Activated CD4-positive, alpha-beta T cell treated with anti-CD3 and anti-CD28 coated beads, Interleukin-2, amount 10 ng/mL, durations not matched to agents 24 days and 14 days (primary cell): ENCODE measurements at places on chromosomes 3 and 15. TPM values are rescaled to one million over a fixed set of nuclear protein-coding genes. Genes with fewer than 3 reads are reported as not detected.

GRCh38 chr15:56040081-56041035 lies 46.9 kb upstream of the NEDD4 start:
- H3K27ac ChIP-seq = no peak overlapping the region
- H3K36me3 ChIP-seq = peaks cover 9% of the 10 kb centered on the region
- peaks cover 30% of the 10 kb centered on the region for H3K4me1 ChIP-seq
- H3K27me3 ChIP-seq = no peaks in the 10 kb centered on the region
- H3K4me3 ChIP-seq = no peak overlapping the region

The NLGN1 gene
- total RNA-seq = not detected in 2 replicates

The AMT gene
- total RNA-seq = 2.6 and 3.7 TPM in 2 replicates

DNA sequence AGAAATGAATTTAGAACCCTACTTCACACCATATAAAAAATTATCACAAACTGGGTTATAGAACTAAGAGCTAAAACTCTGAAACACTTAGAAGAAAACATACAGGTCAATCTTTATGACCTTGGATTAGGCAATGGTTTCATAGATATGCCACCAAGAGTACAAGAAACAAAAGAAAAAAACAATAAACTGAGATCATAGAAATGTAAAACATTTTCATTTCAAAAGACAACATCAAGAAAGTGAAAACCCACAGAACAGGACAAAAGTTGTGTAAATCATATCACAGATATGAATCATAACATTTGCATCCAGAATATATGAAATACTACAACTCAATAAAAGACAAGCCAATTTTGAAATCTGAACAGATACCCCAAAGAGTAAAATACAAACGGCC lies 72.4 kb downstream of the TBL1XR1 start:
- no peak for DNase-seq
- no peaks in the 10 kb centered on the region for H3K27me3 ChIP-seq
- H3K36me3 ChIP-seq = peaks cover 52% of the 10 kb centered on the region

GRCh38 chr15:60520825-60521368 lies 42.0 kb upstream of the ICE2 start:
- peak; percentile 93 for DNase-seq
- peak overlapping the region; percentile 8 for H3K4me3 ChIP-seq
- peaks cover 36% of the 10 kb centered on the region for H3K4me1 ChIP-seq
- H3K36me3 ChIP-seq = peaks cover 36% of the 10 kb centered on the region
- peak overlapping the region; percentile 59 for H3K27ac ChIP-seq

DNA sequence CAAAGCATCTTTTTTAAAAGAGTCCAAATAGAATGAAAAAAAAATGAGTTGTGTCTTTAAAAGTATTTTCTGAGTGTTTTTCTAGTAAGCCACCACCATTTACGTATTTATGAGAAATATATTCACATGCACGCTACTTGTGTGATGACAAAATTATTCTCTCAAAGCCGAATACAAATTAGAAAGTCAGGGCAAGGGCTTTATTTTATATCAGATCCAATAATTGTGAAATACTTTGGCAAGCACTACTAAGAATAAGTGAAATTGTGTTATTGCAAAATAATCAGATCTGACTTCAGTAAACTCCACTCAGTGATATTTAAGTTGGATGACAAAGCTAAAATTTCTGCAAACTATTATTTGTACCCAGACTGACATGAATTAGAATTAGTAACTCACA lies 589.3 kb upstream of the KCNMB2 start:
- no peak overlapping the region for H3K4me3 ChIP-seq
- H3K27me3 ChIP-seq = no peaks in the 10 kb centered on the region
- H3K36me3 ChIP-seq = peaks cover 2% of the 10 kb centered on the region
- H3K27ac ChIP-seq = no peak overlapping the region
- no peak for DNase-seq

The SOX14 gene
- total RNA-seq = not detected in 2 replicates

DNA sequence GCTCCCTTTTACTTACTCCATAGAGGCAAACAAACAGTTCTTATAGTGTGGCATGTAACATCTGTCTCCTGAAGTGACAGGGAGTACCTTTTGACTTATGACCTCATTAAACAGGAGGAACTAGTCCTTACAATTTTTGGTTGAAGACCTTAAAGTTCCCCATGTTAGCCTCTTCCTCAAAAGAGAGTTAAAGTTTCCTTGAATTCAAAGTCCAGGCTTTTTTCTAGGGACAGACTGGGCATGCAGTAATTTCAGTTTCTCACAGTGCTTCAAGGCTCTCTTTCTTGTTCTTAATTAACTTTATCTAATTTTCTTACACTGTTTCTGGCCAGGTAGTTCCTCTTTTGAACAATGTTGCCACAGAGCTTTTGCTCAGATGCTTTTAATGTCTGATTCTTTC lies 12.1 kb downstream of the GOLM2 start:
- no peak overlapping the region for H3K4me3 ChIP-seq
- H3K4me1 ChIP-seq = peaks cover 25% of the 10 kb centered on the region
- peaks cover 13% of the 10 kb centered on the region for H3K36me3 ChIP-seq
- no peaks in the 10 kb centered on the region for H3K27me3 ChIP-seq
- no peak for DNase-seq

The SCAANT1 gene
- not detected in 2 replicates for total RNA-seq

DNA sequence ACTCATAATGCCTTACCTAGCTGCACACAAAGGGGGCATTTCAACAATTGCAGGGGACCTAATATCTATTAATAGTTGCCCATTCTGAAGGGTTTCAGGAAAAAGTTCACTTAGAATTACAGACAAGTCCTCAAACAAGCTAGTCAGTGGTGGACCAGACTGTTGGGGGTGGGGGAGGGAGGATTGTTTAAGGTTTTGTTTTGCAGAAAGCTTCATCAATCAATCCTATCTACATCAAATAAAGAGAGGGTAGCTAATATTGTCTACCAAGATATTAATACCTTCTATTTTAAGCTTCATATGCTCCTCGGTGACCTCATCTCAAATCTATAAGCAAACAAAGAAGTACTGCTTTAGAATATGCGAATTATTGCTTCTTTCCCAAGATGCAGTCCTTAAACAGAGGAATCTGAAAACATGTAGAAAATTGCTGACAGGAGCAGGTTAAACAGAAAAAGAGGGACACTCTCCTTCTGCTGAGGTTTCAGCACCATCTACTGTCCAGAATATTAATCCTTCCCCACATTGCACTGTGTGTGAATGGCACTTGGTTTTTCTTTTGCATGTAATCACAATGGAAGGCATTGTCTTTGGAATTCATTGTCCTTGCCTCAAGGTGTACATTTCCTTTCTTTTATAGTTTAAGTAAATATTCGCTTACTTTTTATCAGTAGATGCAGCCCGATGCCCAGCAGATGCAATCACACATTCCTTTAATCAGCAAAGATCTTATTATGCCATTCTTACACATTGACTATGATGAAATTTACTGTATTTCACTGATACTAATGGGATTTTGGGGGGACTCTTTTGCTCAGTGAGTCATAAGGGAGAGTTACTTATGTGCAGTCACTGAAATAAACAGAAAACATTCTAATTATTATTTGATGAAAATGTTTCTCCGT lies 94.7 kb downstream of the IL5RA start:
- no peak overlapping the region for H3K27ac ChIP-seq
- no peak overlapping the region for H3K4me3 ChIP-seq
- no peaks in the 10 kb centered on the region for H3K36me3 ChIP-seq
